ENCODE measurements at places on chromosomes 2 and 18.

- DNase-seq = no peak
Observed at GRCh38 chr2:141048951-141049350, 1081.9 kb downstream of the LRP1B start.

DNA sequence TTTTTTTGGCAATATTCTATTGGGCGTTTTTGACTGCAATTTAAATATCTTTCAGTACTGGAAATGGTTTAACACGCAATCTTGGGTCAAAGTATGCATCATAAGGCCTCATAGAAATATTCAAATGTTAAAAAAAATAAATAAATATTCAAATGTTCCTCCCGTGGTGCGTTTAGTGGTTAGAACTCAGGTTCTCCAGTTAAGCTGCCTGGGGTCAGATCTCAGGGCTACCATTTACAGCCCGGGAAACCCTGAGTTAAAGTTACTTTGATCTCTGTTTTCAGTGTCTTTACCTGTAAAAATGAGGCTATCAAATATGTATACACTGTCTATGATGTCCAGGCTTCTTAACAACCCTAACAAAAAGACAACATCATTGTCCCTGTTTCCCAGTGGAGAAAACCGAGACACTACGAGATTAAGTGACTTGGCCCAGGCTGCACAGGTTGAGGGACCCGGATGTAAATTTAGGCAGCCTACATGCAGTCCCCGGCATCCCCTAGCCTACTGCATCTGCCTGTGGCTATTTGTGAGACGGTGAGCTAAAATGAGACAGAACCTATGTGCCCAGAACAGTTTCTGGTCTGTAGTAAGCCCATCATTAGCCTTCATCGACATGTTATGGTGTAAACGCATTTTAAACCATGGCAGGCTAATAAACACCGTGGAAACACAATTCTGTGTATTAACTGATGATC is 1.7 kb downstream of the FHL2 start:
- DNase-seq = no peak

DNA sequence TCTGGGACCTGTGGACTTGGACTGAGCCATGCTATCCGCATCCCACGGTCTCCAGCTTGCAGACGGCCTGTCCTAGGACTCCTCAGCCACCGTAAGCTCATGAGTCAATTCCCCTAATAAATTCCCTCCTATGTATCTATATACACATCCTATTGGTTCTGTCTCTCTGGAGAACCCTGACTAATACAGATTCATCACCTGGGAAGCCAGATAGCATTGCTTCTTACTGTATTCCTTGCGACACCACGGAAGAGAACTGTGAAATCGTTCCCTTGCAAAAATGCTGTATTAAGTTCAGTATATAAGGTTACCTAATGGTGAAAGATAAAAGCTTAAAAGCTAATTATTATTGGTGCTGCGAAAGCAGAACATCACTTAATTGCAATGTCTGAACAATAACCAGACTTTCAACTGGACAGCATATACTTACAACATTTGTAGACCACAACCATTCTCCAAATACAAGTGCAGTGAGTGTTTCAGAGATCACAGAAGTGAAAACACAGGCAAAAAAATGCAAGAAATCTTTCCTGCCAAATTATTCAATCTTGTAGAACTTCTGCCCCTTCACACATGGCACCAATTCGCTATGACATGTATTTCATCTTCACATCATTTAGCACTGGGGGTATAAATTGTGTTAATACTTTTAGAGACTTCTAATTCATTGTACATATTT is 352.9 kb downstream of the TXNL1 start:
- DNase-seq = no peak

- DNase-seq = no peak
Observed at GRCh38 chr2:120596191-120596811, 139.4 kb upstream of the GLI2 start.

DNA sequence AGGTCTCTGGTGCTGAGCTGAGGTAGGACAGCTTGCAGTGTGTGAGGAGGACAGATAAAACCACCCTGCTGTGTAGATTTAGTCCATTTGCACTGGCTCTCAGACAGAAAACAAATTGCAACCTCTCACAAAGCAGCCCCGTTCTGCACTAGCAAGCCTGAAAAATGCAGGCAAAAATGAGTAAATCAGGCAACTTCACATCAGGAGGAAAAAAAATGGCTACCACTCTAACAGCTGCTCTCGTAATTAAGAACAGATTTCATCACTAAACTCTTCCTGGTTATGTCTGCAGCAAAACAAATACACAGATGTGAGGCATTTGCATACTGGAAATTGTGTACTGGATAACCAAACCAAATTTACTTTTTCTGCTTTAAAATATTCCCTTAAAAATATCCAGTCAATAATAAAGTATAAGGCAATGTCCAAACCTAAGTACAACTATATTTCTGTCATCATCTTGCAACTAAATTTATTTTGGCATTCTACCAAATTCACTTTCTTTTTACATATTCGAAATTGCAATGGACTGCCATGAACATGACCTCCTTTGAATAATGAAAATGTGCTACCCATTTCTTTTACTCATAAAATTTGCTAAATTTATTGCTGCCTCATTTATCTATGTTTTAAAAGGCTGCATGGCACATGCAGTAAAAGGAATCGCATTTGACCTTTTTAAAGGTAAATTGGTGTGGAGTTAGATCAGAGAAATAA is 157.4 kb downstream of the AFF3 start:
- DNase-seq = peak; percentile 1

DNA sequence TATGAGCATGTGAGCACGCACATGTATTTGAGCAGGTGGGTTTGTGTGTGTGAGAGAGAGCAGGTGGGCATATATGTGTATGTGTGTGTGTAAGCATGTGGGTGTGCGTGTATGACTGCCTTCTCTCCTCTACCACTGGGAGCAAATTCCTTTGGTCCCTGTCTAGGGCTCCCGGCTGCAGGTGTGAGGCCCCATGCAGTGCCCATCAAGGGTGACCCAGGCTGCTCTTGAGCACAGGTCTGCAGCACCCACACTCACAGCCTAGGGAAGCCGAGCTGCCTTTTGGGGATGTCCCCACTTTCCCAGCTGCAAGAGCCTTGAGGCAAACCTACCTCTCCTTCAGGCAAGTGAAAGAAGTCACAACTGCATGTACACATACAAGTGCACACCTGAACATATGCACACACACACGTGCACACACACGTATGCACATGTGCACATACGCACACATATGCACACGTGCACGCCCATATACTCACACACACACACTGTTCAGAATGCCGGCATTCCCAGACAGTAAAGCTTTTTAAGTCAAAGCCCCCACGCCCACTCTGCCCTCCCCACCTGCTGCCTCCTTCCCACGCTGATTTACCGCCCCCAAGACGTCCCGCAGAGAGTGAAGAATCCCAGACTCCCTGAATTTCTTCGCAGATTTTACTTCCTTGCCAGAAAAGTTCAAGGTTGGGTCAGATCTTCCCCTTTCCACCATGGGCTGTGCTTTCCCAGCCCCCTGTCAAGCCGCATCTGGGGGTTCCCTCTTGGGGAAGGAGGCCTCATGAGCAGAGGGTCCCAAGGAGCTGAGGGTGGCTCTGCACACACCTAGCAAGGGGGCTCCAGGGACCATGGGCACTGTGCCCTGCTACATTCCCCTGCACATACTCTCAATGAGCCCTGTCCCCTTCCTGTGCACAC is 170.6 kb downstream of the TWIST2 start:
- DNase-seq = no peak

GRCh38 chr2:176187200-176187898 is 1.1 kb upstream of the HOXD1 start:
- peak; percentile 48 for DNase-seq

GRCh38 chr2:31070339-31071125 is 67.7 kb downstream of the GALNT14 start:
- no peak for DNase-seq

- no peak for DNase-seq
Observed at GRCh38 chr2:54701029-54701428, 22.4 kb upstream of the EML6 start.

DNA sequence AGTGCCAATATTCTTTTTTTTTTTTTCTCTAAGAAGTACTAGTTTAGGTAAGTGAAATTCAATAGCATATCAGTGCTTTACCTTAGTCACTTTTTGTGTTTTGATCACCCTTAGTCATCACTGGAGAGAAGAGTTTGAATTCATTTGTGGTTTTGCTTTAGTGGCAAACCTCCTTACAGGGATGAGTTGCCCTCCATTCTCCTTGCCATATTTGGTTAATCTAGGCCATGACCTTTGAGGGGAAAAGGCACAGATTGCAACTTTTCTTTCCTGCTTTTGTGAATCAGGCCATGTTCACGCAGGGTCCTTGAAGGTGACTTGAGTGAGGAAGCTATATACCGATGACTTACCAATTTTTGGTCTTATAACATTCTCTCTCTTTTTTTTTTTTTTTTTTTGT is 34.4 kb downstream of the PLEKHA3 start:
- DNase-seq = no peak

DNA sequence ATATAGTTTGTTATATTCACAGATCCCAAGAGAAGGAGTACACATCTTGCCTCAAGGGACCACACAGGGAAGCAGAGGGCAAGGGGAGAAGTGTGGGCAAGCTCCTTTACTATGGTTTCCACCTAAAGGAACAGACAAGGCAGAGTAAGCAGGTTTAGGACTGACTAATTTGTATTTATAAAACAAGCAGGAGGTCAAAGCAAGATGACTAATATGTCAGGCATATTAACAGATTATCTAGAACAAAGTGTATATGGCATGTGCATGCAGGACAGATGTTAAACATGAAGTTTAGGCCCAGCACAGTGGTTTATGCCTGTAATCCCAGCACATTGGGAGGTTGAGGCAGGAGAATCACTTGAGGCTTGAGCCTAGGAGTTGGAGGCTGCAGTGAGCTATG is 3.7 kb upstream of the LRP2 start:
- DNase-seq = no peak

- DNase-seq = no peak
Observed at GRCh38 chr2:88181511-88181910, 11.4 kb downstream of the THNSL2 start.

GRCh38 chr2:101843048-101843447 is 145.5 kb downstream of the MAP4K4 start:
- DNase-seq = no peak

GRCh38 chr18:35750929-35751328 is 169.4 kb downstream of the GALNT1 start:
- peak; percentile 7 for DNase-seq

DNA sequence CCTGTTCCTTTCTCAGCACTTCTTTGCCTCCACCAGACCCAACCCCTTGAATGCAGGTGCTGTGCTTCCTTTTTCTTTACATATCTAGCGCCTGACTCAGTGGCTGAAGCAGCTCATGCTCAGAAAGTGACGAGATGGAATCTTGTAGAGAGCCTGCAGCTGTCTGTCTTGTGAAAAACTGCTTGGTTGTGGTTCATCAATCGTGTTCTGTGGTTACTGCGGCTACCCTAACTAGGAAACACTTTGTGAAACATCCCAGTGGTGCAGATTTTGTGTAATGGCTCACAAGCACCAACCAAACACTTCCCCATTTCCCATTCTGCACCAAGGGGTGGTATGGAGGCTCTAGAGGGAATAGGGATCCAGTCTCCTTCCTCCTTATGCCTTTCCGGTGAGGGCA is 307.2 kb upstream of the MMADHC start:
- no peak for DNase-seq

DNA sequence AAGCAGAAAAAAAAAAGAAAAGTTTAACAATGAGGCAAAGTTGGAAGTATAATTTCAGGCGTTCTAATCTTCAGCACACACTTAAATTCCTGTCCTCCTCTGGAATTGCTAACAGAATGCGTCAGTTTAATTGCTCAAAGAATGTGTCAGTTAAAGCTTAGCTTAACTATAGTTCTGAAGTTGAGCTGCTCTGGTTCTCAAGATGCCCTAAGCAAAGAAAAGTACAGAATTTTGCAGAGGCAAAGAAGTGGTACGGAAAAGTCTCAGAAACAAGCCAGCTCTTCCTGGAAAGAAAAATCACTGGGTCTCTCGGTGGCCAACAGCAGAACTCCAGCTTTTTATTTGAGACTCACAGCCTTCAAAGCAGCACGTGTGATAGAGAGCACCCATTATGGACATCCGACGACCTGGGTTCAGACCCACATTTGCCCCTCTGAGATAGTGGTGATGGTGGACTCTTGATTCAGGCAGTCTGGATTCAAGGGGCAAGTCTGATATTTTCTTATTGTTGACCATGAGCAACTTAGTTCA is 22.2 kb upstream of the MYO3B start:
- no peak for DNase-seq

GRCh38 chr2:231590614-231591013 is 2.0 kb upstream of the TEX44 start:
- DNase-seq = no peak

DNA sequence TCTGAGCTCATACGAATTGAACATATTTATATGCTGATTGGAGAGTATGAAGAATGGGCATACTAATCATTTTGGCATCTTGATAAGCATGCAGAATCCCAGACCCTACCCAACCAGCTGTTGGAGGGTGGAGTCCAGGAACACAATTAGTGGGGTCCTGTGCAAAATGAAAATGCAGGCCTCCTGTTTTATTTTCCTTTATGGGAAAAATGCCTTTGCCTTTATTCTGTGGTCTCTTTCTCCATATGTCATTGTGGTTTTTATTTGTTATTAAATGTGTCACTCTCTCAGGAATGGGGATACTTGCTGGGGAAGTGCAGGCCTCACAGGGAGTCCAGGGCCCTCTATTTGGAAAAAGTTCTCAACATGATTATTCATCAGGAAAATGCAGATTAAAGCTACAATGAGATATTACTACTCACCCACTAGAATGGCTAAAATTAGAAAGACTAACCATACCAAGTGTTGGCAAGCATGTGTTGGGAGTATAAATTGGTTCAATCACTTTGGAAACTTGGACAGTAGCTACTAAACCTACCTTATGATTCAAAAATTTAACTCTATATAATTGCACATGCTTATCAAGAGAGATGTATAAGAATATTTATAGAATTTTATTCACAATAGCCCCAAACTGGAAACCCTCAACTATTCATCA is 223.1 kb upstream of the FBXO11 start:
- no peak for DNase-seq

DNA sequence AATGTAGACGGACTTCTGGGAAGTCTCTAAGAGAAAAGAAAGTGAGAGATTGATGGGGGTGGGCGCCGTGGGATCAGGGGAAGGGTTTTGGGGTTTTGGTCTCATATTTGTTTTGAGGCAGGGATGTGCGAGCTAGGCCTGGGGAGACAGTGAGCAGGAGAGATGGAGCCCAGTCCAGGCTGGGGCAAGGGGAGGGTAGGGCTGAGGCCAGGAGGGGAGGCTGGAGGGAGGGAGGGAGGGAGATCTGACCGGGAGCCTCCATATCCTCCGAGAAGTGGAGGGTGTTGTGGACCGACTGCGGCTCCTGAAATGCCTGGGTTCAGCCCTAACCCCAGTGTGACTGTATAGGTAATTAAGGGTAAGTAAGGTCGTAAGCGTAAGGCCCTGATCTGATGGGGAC is 72.8 kb upstream of the ODC1 start:
- no peak for DNase-seq

Measured in GM23338 (cell line).